Stimulated activated CD4-positive, alpha-beta T cell treated with anti-CD3 and anti-CD28 coated beads, Interleukin-4, amount 100 ng/mL, for 4 hours (primary cell): ENCODE measurements at places on chromosomes 3 and 15.

- DNase-seq, result no peak
Observed at GRCh38 chr15:61702224-61703020, 357.8 kb downstream of the VPS13C start.

DNA sequence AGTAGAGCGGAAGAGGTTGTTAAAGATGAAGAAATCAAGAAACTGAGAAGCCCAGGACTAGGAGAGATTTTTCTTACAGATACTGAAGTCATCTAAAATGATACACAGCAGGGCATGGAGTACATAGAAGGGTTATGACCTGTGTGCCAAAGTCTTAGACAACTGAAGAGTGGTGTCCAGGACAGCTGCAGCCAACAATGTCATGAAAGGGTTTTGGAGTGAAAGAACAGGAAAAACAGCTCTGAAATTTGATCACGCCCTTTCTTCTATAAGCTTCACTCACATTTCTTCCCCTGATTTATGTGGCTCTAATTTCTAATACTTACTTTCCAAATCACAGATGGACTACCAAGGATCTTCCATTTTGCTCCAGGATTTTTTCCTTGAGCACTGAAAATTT is 3.0 kb downstream of the CFAP20DC start:
- no peak for DNase-seq

- no peak for DNase-seq
Observed at GRCh38 chr3:44106756-44107155, 134.9 kb upstream of the TOPAZ1 start.

DNA sequence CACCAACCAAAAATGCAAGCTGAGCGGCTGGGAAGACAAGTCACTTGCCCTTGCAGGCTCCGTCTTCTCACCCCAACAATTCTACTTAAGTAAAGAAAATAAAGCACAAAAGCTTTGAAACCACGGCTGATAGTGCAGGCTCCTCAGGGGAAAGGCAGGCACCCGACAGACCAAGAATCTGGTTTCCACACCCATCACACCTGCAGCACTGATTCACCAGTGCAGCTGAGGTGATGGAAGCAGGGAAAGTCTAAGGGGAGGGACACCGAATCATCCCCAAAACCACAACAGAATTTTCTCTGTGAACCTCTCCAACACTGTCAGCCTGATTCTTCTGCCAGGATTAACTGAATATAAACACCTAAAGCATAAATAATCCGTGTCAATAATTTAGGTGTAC is 62.0 kb upstream of the NSMCE3 start:
- no peak for DNase-seq

DNA sequence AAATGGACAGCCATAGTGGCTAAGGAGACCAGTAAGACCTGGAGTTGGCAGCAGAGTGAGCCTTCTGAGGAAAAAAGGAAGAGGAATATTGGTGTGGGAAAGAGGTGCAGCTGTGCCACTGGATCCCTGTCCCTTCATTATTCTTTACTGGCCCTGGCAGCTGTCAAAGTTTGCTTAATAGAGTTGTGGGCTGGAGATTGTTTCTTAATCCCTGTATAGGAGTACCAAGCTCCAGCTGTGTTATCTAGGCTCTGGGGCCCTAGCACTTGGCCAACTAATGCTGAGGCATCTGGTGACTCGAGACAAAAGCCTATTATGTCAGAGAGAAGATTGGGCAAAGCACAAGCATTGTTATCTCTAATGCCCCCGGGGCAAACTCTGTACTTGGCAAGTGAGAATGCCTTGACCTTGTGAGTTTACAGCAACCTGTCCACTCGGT is 61.4 kb downstream of the ZNF609 start:
- DNase-seq, result no peak

DNA sequence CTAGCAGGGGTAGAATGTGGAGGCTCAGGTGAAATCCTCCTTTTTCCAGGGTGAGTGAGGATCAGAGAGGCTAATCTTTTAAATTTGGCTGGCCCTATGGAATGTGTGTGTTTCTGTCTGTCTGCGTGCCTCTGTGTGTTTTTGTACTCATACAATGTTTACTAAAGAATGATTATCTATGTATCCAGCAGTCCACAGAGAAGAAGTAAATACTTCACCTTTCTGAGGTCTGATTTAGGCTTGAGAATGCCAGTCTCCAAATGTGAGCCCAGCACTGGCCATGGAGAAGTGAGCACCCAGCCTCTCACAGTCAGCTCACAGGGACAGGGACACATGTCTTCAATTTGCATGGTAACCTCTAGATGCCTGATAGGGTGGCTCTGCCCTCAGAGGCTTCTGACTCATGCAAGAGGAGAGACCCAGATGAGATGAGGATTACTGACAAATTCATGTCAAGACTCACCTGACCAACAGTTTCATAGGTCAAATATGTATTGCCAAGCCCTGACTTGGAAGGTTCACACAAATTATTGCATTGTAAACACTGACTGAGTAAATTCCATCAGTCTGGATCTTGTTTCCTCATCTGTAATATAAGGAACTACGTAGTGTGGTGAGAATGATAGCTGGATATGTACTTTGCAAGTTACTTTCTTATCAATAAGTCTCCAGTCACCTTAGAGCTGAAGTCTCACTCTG is 31.0 kb downstream of the ENTPD3 start:
- DNase-seq, result no peak

DNA sequence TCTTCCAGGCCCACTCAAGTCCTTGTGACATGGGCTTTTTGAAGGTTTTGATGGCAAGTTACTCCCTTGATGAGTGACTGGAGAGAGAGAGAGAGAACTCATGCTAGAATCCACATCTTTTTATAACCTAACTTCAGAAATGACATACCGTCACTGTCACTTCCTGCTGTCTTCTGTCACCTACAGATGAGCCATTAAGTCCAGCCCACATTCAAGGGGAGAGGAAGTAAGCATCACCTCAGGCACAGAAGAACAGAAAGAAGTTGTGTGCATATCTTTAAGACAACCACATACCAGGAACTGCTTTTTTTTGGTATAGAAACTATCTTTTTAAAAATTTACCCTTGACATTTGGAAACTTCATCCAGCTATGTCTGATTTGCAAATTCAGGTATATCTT is 16.6 kb upstream of the TXNRD3 start:
- no peak for DNase-seq

GRCh38 chr3:59774634-59775033 is 724.8 kb upstream of the CFAP20DC start:
- DNase-seq, result no peak

- no peak for DNase-seq
Observed at GRCh38 chr15:67880651-67881182, 40.9 kb upstream of the RNU6-1 start.

DNA sequence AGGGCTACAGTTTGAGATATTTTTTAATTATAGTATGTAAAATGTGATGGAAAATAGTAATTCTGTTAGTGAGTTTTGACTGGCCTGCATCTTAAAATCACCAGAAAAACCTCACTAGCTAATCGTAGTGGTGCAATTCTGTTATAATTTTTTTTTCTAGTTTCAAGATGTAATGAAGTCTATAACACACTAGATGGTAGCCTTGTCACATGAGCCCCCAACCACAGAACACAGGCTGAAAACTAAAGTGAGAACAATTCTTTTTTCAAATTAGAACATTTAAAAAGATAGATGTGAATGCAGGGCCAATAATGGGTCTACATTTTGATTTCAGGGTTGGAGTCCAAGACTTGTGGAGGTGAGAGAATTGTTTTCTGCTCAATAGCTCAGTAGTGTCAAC is 83.3 kb upstream of the KCNH8 start:
- no peak for DNase-seq

GRCh38 chr3:17872457-17872856 is 130.0 kb upstream of the TBC1D5 start:
- DNase-seq, result no peak

DNA sequence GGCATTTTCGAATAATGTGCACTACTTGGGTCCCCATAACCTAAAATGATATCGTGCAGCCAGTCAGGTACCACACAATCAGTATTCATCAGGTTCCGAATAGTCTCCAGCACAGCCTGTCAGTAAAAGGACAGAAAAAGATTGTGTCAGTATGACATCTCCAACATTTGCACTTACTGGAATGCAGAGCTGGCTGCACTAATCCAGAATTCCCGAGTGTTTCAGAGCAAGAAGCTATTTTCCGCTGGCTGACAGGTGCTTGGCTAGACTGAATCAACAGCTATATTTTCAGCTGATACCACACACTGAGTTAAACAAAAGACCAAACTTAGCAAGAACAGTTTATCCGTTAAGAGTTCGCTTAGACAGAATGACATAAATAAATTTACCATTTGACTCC is 68.8 kb downstream of the AQR start:
- no peak for DNase-seq

DNA sequence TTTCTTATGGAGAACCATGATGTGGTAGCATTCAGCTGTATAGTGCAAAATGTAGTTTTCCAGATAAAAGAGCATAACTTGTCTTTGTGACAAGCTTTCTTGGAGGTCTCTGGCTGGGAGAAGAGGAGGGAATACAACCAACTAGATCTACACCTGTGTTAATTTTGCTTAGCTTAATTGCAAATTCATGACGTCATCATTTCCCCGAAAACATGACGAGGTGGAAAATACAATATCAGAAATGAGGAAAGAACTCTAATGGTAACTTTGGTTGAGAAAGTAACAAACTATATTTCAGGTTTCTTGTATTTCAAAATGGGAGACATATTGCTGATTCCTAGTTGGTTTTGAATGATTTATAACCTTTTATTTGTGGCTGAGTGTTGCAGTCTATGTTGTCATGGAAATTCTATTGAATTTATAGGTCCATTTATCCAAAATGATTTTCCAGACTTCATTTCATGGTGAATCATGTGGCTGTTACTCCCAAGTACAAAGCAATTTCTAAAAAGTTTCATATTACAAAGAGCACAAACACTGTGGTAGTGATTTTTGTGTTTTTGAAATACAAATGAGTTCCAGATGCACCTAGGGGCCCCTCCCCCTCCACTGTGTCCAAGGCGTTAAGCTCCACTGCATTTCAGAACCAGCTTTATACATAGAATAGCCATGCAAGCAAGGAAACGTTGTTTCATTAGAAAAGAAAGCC is 307.2 kb downstream of the FEZF2 start:
- DNase-seq, result no peak

- DNase-seq, result peak; percentile 32
Observed at GRCh38 chr15:70504299-70504951, 258.9 kb downstream of the UACA start.

- DNase-seq, result no peak
Observed at GRCh38 chr3:46351646-46352045, 2.3 kb upstream of the CCR2 start.

GRCh38 chr15:58433597-58434333 is 2.0 kb downstream of the LIPC start:
- no peak for DNase-seq

DNA sequence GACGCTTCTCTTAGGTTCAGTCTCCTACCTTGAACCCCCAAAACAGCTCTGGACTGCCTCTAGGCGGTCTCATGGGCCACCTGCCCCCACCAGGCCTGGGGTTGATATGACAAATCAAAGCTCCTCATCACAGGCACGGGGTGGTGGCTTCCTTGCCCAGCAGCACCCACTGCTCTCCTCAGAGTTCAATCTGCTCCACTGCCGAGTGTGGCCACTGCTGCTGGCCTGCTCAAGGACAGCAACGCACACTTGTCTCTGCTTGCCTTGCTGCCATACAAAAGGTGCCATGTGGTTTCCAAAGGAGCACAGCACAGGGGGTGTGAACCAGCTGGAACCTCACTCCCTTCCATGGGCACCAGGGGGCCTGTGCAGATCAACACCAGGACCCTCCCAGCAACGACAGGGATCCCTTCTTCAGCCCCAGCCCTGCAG is 10.2 kb downstream of the KBTBD13 start:
- no peak for DNase-seq

DNA sequence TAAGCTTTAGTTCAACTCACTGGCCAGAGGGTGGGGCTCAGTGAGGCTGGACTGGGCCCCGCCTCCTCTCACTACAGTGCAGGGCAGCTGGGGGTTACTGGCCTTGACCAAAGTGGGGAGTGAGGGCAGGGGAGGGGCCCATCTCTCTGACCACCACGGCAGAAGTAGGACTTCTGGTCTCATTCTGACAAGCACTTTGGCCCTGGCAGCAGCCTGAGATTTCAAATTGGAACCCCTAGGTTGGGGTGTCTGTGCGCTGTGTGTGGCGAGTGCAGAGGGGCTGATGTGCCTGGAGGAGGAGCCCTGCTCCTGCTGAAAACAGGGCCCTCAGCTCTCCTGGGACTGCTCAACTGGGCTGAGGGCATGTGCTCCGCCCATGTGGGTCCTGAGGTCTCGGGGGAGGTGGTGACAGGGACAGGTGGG is 60.3 kb upstream of the RPL32 start:
- DNase-seq, result no peak

GRCh38 chr15:42736178-42736792 is 643 bp downstream of the CDAN1 start:
- peak; percentile 13 for DNase-seq

DNA sequence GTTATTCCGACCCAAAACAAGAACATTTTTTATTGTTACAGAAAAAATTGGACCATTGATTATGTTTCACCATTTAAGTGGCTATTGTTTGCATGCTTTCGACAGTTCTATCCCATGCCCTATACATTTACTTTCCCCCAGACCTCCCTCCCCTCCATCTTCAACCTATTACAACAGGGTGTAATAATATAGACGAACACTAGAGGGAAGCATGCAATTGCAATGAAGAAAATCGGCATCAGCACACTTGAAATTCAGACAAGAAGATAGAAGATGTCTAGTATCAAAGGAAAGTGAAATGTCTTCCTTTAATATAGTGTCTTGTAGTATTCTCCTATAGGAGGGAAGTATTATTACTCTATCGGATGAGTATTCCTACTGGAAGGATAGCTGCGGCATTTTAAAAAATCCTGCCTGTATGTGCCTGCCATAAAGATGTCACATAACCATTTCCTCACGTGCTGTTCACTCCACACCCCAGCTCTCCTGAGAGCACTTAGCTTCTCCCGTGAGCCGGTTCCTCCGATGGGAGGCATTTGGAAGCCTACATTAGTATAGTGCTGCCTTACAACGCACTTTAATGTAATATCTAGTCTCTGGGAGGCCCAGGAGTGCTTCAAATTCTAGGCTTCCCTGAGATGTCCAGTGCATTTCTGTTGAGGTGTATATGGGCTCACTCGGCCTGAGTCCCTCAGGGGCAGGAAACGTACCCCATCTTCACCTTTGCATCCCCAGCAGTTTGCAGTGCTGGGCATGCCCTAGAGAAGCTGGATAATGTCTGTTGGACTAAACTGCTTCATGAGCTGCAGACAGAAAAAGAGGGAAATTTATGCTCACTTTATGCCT is 17.8 kb upstream of the ERICH6 start:
- DNase-seq, result no peak

- DNase-seq, result no peak
Observed at GRCh38 chr15:69854521-69855181, 243.1 kb downstream of the TLE3 start.
